ENCODE measurements at places on chromosomes 11 and 22.

- DNase-seq = no peak
Observed at GRCh38 chr11:5700421-5701054, 10.9 kb downstream of the TRIM22 start.

DNA sequence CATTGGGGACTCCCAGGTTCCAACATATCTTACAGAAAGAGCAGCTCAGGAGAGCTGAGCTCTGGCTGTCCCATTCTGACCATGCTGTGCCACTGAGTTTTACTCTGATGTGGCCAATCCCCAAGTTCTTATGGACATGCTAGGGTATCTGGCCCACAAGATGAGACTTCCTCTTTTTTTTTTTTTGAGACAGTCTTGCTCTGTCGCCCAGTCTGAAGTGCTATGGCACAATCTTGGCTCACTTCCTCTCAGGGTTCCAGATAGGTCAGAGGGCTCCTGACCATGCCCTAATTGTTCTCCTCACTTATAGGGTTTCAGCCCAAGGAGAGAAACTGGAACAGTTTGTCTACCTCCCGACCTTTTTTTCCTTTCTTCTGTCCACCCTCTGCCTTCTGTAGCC is 152.3 kb upstream of the CCDC90B start:
- DNase-seq = no peak

- no peak for DNase-seq
Observed at GRCh38 chr11:116993599-116993998, 104.6 kb downstream of the SIK3 start.

GRCh38 chr22:41254230-41254629 is 13.5 kb upstream of the CHADL start:
- no peak for DNase-seq

DNA sequence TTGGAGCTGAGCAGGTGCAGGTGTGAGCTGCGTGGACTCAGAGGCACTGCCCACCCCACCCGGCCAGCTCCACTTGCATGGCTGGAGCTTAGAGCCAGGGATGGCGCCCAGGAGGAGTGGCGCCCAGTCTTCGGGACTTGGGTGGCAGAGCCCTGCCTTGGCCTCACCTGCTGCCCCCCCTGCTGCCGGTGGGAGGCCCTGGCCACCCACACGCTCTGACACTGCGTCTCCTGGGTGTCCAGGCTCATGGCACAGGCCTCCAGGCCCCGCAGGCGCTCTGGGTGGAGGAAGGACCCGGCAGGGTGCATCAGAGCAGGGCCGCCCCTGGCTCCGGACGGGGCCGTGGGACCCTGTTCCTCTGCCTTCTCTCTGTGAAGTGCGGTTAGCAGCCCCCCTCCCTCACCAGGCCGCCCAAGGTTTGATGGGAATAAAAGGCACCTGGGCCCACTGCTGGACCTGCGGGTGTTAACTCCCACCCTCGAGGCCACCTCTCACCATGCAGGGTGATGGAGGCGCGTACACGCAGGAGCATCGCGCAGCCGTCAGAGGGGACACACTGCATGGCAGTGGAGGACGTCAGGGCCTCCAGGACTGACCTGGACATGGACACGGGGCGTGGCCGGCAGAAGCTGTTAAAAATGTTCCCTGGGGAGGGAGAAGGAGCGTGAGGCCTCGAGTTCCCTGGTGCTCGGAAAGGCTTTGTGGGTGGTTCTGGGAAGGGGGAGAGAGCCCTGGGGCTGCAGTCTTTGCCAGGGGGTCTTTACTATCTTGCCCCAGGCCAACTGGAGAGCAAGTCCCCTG is 11.8 kb downstream of the IL17REL start:
- DNase-seq = no peak

GRCh38 chr11:65862191-65862735 is 2.0 kb downstream of the MUS81 start:
- no peak for DNase-seq

DNA sequence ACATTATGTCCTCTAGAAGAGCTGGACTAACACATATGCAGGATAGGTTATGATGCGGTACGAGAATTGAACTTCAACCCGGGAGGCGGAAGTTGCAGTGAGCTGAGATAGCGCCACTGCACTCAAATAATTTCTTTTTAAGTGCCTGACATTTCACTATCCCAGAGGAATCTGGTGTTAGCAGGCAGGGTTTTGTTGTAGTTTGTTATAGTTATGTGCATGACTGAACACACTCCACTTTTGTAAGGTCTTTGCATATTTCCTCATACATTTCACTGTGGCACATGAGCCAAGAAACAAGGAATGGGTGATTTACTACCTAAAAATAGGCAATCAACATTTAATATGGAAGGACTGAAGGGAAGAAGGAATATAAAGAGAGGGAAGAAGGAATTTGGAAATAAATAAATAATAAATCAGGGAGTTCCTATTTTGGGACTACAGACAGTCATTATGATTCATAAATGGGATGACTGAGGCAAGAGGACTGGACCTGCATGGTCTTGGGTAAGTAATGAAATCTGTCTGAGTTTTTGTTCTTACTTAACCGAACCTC is 8.7 kb upstream of the HIPK3 start:
- DNase-seq = no peak

DNA sequence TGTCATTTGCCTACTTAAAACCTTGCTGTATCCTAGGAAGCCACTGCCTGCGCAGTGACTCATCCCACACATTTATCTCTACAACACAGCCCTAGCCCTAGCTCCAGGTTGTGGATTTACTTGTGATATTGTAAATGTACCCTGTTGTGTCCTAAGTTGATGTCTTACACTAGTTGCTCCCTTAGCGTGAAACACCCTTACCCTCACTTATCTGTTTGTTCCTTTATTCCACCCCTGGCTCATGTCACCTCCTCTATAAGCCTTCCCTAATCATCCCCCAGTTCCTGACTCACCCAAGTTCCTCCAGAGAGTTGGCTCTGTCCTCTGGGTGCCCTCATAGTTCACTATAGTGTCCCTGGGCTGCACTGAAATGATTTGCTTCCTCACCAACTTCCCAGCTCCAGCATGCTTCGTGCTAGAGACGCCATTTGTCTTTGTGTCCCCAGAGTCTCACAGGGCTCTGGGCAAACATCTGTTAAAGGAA is 431.8 kb upstream of the FAT3 start:
- no peak for DNase-seq

- DNase-seq = no peak
Observed at GRCh38 chr22:36562261-36562835, 33.4 kb upstream of the EIF3D start.

DNA sequence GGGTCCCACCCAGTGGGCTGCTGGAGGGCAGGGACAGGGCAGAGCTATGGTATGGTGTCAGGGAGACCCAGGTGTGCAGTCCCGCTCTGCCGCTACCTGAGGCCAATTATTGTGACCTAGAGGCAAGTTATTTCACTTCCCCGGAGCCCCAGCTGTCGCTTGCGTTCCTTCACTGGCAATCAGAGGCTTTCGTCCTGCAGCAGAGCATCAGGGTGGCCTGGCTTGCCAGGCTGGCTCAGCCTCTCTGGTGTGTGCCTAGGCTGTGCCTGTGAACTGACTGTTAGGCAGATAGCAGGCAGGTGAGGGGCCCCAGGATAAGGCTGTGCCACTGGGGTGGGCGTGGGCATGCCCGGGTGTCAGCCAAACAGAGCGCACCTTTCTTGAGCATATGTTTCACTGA is 31.4 kb downstream of the GLB1L2 start:
- no peak for DNase-seq

DNA sequence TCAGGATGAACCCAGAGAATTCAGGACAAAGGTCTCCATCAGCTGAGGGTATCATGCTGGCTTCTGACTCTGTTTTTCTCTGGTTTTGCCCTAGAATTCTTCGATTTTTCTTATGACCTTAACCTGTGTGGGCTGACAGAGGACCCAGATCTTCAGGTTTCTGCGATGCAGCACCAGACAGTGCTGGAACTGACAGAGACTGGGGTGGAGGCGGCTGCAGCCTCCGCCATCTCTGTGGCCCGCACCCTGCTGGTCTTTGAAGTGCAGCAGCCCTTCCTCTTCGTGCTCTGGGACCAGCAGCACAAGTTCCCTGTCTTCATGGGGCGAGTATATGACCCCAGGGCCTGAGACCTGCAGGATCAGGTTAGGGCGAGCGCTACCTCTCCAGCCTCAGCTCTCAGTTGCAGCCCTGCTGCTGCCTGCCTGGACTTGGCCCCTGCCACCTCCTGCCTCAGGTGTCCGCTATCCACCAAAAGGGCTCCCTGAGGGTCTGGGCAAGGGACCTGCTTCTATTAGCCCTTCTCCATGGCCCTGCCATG is 16.8 kb downstream of the SERPING1 start:
- no peak for DNase-seq

GRCh38 chr22:27531782-27532530 is 269.6 kb downstream of the MN1 start:
- DNase-seq = no peak

- DNase-seq = no peak
Observed at GRCh38 chr11:111603611-111604130, 1.4 kb downstream of the SIK2 start.

DNA sequence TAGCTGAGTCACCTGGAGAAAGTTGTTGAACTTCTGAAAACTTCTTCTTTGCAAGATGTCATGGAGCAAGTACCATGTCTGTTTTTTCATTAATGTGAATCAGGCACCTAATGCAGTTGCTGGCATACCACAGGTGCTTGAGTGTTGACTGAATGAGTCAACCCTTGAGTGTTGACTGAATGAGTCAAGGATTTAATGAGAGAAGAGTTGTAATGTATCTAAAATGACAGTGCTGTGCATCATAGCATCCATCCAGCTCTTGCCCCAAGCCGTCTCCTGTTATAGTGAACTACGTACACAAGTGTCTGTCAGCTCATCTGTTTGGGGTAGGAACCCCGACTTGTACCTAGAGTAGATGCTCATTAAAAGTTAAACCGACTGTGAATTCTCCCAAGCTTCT is 93.1 kb downstream of the CWC15 start:
- no peak for DNase-seq

DNA sequence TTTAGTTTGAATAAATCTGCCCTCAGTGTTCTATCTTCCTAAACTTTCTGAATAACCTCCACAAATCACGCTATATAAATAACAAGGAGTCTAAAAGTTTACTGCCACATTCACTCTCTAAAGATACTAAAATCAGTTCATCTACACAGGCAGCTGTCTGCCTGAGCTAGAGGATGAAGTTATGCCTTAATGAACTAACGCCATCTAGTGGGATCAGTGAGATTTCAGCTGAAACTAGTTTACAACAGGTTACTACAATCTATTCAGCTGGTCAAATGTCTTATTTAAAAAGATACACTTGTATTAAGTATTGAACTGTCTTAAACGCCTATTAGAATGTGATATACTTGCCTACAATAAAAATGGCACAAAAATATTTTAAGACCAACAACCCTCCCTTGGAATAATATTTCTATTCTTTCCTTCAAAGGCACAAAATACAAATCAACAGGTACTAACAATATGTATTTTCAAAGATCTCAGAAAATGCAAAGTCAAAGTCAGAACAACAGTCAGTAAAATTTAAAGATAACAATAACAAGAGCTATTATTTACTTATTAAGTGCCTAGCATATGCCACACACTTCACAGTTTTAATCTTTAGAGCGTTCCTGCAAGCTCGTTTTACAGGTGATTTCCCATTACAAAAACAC is 84.1 kb downstream of the LARGE2 start:
- DNase-seq = no peak

GRCh38 chr22:40797427-40797826 is 21.7 kb downstream of the SLC25A17 start:
- no peak for DNase-seq

DNA sequence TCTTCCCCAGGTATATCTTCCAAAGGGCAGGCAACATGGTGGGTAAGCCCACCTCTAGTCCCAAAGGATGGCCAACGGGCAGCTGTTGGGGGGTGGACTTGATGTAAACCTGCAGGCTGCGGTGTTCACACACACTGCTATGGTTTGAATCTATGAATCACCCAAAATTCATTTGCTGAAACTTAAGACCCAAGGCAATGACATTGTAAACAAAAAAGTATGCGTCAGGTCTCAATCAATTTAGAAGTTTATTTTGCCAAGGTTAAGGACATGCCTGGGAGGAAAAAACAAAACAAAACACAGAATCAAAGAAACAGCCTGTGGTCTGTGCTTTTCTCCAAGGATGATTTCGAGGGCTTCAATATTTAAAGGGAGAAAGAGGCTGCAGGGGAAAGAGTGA is 18.3 kb downstream of the RCN1 start:
- no peak for DNase-seq

DNA sequence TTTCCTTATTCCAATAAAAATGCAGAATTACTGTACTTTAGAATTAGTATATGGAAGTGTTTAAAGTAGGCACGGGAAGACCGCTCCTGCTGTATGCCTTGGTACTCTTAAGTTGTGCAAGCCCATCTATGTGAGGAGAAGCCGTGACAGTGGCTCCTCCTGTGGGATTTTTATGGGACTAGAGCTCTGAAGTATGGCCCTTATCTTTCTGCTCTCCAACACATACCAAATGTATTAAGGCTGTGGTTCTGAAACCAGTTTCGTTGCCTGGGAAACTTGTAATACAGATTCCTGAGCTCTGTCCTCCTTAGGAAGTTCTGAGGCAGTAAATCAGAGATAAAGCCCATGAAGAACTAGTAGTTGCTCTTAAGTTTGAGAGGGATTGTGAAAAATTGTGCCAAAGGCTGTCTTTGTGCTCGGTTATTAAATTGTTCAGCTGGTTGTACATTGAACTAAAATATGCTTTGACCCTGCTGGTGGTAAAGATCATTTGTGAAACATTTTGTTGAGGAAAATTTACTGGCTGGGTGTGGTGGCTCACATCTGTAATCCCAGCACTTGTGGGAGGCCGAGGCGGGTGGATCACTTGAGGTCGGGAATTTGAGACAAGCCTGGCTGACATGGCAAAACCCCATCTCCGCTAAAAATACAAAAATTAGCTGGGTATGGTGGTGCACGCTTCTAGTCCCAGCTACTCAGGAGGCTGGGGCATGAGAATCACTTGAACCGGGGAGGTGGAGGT is 29.3 kb downstream of the RTN3 start:
- DNase-seq = no peak

DNA sequence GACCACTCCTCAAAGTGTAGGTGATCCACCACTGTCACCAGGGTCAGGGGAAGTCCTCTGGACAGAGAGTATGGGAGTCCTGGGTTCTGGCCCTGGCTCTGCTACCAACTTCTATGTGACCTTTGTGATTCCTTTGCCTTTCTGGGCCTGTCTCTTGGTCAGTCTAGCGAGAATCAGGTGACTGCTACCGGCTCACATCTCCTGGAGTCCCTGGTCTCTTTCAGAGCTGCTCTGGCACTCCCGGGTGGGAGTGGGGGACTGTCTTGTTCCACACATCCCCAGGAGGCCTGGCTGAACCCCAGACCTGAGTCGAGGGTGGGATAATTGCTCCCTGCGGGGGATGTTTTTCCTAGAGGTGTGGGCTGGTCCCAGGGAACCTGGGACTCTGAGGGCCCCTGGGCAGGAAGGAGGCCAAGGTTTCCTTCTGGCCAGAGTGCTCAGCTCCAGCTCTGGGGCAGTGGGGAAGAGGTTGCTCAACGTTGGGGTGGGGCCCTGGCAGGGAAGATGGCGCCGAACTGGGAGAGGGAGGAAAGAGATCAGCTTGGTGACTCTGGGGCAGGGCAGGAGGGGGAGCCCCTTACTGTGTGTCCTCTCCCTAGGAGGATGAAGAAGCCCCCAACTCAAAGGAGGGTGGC is 2.1 kb downstream of the SOX10 start:
- no peak for DNase-seq

GRCh38 chr22:25053153-25053805 is 100.8 kb downstream of the KIAA1671 start:
- no peak for DNase-seq
